Left ventricle myocardium inferior (tissue), 1 donor: ENCODE measurements at places on chromosomes 1 and 21. TPM values are rescaled to one million over a fixed set of nuclear protein-coding genes. Genes with fewer than 3 reads are reported as not detected.
A peak's percentile ranks its signal among the peaks of the same experiment; 100 is the strongest.

DNA sequence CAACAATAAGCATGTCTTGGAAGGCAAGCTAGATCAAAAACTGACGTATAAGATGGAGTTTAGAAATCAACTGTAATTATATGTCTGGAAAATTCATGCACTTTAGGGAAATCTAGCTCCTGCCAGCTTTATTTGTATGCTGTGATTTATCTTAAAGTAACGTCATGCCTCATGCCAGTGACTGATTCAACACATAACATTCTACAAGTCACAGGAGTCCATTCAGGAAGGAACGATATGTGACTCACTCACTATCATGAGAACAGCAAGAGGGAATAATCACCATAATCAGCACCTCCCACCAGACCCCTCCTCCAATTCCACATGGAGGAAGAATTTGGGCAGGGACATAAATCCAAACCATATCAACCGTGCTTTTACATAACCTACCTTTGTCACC is 682.4 kb upstream of the ADAMTS5 start:
- no peaks in the 10 kb centered on the region for H3K27me3 ChIP-seq
- H3K4me3 ChIP-seq: no peak overlapping the region
- no peaks in the 10 kb centered on the region for H3K36me3 ChIP-seq
- H3K27ac ChIP-seq: no peak overlapping the region
- no peaks in the 10 kb centered on the region for H3K4me1 ChIP-seq

GRCh38 chr1:15020943-15021745 is 132.4 kb upstream of the TMEM51 start:
- H3K27me3 ChIP-seq: peaks cover 8% of the 10 kb centered on the region
- DNase-seq: peak; percentile 41
- peak overlapping the region; percentile 74 for H3K27ac ChIP-seq
- H3K36me3 ChIP-seq: no peaks in the 10 kb centered on the region
- no peak overlapping the region for H3K4me3 ChIP-seq

DNA sequence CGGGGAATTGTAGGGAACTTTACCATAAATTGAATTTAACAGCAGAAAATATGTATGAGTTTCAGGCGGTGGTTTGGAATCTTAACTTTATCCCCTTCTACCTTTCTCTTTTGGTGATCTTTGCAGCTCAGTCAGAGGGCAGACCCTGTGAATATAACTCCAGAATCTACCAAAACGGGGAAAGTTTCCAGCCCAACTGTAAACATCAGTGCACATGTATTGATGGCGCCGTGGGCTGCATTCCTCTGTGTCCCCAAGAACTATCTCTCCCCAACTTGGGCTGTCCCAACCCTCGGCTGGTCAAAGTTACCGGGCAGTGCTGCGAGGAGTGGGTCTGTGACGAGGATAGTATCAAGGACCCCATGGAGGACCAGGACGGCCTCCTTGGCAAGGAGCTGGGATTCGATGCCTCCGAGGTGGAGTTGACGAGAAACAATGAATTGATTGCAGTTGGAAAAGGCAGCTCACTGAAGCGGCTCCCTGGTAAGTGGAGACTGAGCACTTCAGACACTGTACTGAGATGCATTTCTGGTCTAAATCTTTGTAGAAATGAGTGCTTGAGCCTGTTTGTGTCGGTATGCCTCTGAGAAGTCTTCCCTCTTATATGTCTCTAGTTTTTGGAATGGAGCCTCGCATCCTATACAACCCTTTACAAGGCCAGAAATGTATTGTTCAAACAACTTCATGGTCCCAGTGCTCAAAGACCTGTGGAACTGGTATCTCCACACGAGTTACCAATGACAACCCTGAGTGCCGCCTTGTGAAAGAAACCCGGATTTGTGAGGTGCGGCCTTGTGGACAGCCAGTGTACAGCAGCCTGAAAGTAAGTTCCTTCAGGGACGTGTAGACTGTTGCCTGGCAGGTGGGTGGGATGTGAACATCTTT is 1.5 kb downstream of the CCN1 start:
- DNase-seq: peak; percentile 22
- peaks cover 22% of the 10 kb centered on the region for H3K36me3 ChIP-seq
- H3K27me3 ChIP-seq: no peaks in the 10 kb centered on the region
- peak overlapping the region; percentile 99 for H3K27ac ChIP-seq
- peaks cover 70% of the 10 kb centered on the region for H3K4me1 ChIP-seq
- H3K4me3 ChIP-seq: peak overlapping the region; percentile 84

DNA sequence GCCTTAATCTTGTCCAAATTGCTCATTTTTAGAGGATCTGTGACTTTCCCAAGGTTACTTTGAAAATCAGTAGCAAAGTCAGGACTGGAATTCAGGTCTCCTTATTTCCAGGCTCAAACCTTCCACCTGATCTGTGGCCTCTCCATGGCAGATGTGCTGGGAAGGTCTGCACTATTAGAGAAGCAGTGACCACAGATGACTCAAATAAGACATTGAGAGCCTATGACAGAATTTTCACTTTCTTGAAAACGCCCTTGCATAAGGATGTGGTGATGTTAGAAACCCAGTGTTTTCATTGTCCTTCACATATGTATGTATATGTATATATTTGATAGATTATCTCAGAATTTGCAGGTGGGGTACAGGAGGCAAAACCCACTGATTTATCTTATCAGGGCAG is 45.3 kb downstream of the TTC39A start:
- DNase-seq: no peak
- H3K4me1 ChIP-seq: peaks cover 24% of the 10 kb centered on the region
- H3K27me3 ChIP-seq: no peaks in the 10 kb centered on the region

- no peak for DNase-seq
- H3K27ac ChIP-seq: no peak overlapping the region
- no peaks in the 10 kb centered on the region for H3K4me1 ChIP-seq
- no peak overlapping the region for H3K4me3 ChIP-seq
- no peaks in the 10 kb centered on the region for H3K36me3 ChIP-seq
These were observed 259.1 kb downstream of the DSCAM start for GRCh38 chr21:40587736-40588346.

DNA sequence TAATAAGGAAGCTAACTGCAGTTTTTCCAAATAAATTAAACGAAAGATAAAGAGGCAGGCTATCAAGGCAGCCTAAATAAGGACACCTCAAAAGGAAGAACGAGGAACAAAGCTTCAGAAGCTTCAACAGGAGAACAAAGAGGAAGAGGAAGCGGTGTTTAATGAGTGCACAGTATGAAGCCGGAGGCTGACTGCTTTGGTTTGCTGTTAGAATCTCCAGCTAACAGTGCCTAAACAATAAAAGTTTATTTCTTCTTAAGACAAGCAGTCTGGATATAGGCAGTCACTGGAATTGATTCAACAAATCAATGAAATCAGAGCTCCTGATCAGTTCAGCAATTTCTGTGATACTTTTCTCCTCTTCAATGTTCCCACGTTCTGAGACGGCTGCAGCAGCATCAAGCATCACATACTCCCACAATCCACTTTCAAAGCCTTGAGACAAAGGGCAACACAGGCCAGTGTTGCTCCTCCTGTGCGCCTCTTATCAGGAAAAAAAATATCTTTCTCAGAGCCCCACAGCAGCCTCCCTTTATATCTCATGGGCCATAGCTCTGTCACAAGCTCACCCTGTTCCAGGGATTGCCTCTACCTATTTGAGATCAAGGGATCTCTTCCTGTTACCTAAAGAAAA is 365.6 kb upstream of the ST6GALNAC5 start:
- no peaks in the 10 kb centered on the region for H3K27me3 ChIP-seq
- no peak overlapping the region for H3K27ac ChIP-seq
- peaks cover 11% of the 10 kb centered on the region for H3K4me1 ChIP-seq
- no peak for DNase-seq
- no peak overlapping the region for H3K4me3 ChIP-seq
- H3K36me3 ChIP-seq: no peaks in the 10 kb centered on the region

Gene FCGR2B
- total RNA-seq: 9.7 TPM

Gene SPATC1L
- total RNA-seq: 7.0 TPM

Gene LEPR
- total RNA-seq: 7.1 TPM

Gene RHCE
- 1.0 TPM for total RNA-seq

Gene C1orf226
- 8.7 TPM for total RNA-seq
